ENCODE measurements at places on chromosomes 13 and 19.

DNA sequence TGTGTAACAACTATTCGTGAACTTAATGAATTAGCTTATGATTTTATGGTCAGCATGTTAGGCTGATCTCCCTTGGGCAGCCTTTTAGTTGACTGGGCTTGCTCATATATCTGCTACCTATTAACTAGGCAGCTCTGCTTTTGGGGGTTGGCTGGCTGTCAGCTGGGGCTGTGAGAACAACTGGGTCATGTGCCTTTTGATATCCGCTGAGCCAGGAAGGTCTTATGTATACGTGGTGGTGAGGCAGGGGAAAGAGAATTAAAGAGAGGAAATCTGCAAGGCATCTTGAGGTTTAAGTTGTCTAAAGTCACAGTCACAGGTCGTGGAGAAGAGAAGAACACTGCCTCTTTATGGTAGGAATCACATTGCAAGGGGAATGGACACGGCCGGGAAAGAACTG, 206.9 kb downstream of the LMO7 start:
- DNase-seq, result no peak

DNA sequence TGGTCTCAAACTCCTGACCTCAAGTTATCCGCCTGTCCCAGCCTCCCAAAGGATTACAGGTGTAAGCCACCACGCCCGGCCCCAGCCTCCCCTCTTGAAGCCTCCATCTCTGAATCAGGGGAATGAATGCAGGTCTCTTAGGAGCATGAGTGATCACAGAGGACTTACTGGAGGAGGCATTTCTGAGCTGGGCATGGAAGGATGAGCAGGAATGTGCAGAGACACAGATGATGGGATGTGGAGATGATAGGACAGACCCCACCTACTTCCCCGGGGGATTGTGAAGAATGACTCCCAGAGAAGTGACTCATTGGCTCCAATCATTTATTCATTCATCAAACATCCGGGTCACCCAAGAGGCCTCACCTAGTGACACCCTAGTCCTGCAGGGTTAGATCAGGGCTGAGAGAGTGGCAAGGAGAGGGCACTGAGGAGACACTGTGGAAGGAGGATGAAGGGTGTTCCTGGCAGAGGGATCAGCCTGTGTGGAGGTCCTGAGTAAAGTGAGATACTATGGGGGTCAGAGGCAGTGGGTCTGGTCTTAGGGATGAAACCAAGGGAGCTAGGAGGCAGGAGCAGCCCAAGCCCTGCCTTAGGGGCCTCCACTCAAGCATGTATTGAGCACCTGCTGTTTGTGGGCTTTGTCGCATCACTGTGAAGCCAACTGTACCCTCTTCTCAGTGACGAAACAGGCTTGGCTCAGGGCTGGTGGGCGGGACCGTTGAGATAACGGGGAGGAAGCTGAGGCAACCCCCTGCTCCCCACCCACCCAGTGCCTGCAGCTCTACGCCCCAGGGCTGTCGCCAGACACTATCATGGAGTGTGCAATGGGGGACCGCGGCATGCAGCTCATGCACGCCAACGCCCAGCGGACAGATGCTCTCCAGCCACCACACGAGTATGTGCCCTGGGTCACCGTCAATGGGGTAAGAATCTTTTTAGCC, 3.0 kb downstream of the IFI30 start:
- DNase-seq, result no peak

DNA sequence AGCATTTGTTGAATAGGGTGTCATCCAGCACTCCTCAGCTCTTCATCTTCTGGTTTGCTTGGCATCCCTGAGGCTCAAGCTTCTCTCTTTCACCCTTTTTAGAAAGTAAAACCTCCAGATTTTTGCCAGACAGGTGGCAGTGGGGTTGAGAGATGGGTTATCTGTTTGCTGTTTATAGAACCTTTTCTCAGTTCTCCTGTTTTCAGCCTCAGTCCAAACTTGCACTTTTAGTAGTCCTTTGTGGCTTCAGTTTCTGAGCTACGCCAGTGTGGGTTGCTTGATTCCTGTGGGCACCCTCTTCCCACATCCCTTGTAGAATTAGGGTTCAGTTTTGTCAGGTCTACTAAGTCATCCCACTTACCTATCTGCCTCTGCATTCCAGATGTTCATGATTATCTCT, 147.9 kb downstream of the PAN3 start:
- no peak for DNase-seq

DNA sequence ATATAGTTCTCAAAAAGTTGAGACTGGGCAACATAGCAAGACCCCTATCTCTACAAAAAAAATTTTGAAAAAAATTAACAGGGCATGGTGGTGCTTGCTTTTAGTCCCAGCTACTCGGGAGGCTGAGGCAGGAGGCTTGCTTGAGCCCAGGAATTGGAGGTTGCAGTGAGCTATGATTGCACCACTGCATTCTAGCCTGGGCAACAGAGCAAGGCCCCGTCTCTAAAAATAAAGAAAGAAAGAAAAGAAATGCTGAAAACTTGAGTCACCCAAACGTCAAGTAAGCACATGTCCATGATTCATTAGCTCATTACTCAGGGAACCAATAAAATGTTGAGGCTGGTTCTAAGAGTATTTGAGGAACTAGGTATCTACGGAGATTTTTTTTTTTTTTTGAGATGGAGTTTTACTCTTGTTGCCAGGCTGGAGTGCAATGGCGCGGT, 33.9 kb upstream of the SEMA6B start:
- DNase-seq, result no peak

GRCh38 chr13:52921194-52921593, 72.8 kb upstream of the PCDH8 start:
- DNase-seq, result no peak

- DNase-seq, result peak; percentile 57
Observed at GRCh38 chr13:46321494-46322225, 65.4 kb downstream of the RUBCNL start.

GRCh38 chr13:96068729-96069128, 15.5 kb upstream of the UGGT2 start:
- no peak for DNase-seq

DNA sequence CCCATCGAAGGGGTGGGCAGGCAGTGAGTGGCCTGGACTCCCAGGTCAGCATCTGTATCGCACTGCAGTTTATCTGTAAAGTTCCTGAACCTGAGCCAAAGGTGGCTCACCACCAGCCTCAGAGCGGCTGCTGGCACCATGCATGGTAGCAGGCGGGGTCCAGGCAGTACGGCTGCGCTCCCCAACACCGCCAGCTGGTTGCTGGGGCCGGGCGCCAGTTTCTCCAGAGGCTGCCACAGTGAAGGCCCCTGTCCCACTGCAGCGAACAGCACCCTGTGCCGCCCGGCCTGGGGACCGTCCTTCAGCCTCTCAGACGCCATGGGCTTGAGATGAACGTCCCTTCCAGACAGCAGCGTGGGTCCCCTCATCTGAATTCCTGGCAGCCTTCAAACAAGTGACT, 109.8 kb downstream of the KDM4B start:
- no peak for DNase-seq

DNA sequence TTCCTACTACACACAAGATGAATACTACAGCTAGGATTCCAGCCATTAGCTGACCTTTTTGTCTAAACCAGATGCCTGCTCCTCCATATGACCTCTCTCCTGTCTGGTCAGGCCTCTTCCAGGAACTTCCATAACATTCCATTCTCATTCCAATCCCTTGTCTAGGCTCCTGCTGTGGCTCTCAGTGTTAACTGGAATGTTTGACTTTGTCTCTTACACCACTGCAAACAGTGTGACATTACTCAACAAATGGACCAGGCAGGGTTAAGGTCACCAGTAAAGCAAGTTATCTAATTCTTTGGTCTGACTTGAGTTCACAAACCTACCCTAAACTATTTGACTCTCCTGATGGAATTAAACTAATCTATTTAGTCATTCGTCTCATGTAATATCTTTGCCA, 2.1 kb upstream of the GPC6 start:
- no peak for DNase-seq

DNA sequence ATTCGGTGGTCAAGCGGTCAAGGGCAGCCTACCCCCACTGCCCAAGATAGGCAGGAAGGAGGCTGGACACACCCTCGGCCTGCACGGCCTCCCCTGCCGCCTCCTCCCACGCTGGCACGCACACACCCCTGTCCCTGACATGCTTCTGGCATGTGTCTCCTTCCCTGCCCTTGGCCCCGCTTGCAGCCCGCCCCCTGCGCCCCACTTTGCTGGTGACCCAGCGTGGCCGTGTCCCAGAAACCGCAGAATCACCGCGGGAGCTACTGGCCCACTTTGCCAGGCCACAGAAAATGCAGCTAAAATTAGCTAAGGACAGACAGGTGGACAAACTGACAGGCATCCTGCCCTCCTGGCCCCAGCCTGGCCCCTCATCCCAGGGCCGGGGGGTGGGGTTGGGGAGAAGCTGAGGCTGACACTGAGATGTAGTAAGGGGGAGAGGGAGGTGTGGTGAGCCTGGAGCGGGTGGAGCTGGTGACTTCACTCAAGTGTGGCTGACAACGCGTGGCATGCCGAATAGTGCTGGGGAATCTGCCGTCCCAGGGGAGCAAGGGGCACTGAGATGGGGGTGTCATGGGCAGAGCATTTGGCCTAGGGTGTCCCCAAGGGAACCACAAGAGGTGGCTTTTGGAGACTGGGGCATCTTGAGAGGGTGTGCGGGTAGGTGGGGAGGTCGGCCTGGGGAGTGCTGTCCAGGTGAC, 2.4 kb downstream of the SHANK1 start:
- DNase-seq, result no peak

DNA sequence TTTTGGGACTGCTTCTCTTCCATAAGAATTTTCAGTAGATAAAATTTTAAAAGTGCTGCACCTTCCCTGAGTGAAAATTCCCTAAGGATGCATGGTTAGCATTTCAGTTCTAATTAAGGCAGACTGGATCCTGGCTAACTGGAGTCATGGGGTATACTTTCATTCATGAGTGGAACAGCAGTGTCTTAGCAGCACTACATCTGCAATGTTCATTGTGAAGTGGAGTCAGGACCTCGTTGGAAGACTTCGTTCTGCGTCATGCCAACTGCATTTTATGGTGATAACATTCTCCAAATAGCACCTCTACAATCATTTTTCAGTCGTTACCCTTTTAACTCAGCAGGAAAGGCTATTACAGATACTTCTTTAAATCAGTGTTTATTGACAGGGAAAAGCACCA, 25.5 kb downstream of the PHF11 start:
- no peak for DNase-seq

DNA sequence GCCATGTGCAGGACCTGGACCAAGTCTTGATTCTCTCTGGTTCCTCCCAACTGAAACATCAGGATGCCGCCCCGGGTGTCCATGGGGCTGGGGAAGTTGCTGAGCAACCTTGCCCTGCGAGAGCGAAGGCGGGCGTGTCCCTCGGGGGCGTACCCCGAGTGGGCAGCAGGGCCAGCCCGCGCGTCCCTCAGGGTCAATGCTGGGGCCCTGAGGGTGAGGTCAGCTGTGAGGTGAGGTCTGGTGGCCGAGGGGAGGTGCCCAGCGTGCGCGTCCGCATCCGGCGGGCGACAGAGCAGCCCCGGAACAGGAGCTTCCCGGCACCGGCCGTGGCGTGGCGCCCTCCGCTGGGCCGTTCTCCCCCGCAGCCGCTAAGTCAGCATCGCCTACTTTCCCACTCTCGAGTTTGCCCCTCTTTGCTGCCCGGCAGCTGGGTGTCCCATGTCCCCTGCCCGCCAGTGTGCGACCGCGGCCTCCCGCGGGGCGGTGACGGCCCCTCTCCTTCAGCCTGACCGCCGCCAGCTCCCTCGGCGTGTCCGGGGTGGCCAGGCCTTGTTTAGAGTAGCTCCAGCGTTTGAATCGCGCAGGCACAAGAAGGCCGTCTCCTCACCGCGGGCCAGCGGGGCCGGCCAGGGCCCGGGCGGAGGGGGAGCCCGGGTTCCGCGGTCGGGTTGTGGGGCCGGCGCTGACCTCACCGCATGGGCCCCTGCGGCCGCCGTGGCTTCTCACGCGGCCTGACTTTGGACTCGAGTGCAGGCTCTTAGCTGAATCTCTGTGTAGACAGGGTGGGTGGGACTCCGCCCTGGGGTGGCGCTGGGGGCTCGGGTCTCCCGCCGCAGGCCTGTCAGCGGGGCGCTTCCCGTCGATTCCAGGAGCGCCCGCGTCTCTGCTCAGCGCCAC, 33.0 kb downstream of the GJA3 start:
- peak; percentile 80 for DNase-seq

- no peak for DNase-seq
Observed at GRCh38 chr19:15154002-15154612, 46.7 kb downstream of the NOTCH3 start.
